Dermis blood vessel endothelial cell (primary cell): ENCODE measurements at places on chromosomes 3 and 15. TPM values are rescaled to one million over a fixed set of nuclear protein-coding genes. Genes with fewer than 3 reads are reported as not detected.

The GPR15 gene
- not detected in 2 replicates for total RNA-seq

The THPO gene
- total RNA-seq: not detected in 2 replicates

The FOXB1 gene
- not detected in 2 replicates for total RNA-seq

The MELTF gene
- 1.8 and 2.0 TPM in 2 replicates for total RNA-seq

The UROC1 gene
- total RNA-seq: 0.19 TPM in 1 of 2 replicates, not detected in the other

The GRM7 gene
- total RNA-seq: 0.05 TPM in 1 of 2 replicates, not detected in the other

DNA sequence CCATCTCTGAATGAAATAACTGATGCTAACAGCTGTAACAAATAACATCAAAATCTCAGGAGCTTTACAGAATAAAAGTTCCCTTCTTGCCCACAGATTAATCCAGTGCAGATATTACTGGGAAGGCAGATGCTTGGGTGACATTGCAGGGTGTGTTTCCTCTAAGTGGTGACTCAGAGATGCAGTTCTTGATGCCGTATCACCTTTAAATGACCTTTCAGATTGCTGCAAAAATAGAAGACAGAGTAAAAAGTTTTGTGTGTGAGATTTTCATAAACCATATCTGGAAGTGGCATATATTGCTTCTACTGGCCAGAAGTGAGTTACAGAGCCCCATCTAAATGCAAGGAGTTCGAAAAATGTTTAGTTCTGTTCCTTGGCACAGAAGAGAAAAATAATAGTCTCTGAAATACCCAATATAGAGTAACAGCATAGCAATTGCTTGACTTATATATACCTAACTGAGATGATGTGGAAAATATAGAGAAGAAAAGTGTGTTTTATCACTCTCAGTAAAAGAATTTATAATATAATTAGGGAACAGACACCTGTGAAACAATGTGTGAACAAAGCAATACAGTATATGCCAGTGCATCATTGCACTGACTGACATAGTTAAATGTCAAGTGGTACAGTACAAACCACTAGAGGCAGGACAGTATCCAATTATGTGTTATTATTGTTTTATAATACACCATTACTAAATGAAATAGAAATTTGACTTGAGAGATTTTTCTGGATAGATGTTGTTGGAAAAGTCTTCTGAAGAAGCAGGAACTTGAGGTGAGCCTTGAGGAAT lies 430.7 kb upstream of the CBLB start:
- DNase-seq: no peak

- peak; percentile 15 for DNase-seq
Observed at GRCh38 chr3:36864180-36865053, 80.4 kb downstream of the TRANK1 start.

GRCh38 chr3:16494814-16495431 lies 18.6 kb downstream of the RFTN1 start:
- peak; percentile 50 for DNase-seq

GRCh38 chr3:18558507-18558906 lies 133.4 kb upstream of the SATB1 start:
- DNase-seq: no peak

- DNase-seq: no peak
Observed at GRCh38 chr15:50257924-50258323, 7.6 kb downstream of the HDC start.

DNA sequence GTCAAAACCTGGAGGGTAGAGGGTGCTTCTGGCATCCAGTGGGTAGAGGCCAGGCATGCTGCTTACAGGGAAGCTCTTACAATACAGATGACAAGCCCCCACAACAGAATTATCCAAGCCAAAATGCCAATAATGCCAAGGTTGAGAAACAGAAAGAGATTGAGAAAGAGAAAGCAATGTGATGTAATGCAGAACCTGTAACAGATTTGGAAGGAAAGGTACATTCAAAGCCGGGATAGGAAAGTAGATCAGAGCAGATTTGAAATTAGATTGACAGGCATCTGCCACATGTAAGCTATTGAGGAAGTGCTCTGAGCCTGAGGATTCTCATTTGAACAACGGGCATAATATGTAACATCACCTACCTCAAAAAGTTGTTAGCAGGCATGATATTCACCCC lies 157.9 kb downstream of the FHIT start:
- no peak for DNase-seq

- DNase-seq: peak; percentile 32
Observed at GRCh38 chr3:81760215-81760614, 1.2 kb downstream of the GBE1 start.
